ENCODE measurements at places on chromosomes 3 and 15. TPM values are rescaled to one million over a fixed set of nuclear protein-coding genes. Genes with fewer than 3 reads are reported as not detected.

NR1I2 gene
- total RNA-seq, result 0.12 TPM

CACNA2D3 gene
- 10.8 TPM for total RNA-seq

DNA sequence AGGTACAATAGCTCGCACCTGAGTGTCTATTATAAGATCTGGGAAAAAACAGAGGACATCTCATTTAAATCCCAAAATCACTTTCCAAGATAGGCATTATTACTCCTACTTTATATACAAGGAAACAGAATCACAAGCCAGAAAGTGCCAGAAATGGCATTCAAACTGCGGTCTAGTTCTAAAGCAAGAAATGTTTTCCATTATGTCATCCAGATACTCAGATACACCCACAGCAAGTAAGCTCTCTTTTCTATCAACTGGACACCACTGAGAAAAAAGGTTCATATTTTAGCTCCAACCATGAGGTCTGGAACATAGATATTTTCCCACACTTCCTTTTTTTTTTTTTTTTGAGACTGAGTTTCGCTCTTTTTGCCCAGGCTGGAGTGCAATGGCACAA, 8.1 kb downstream of the SLC33A1 start:
- DNase-seq, result no peak

DNA sequence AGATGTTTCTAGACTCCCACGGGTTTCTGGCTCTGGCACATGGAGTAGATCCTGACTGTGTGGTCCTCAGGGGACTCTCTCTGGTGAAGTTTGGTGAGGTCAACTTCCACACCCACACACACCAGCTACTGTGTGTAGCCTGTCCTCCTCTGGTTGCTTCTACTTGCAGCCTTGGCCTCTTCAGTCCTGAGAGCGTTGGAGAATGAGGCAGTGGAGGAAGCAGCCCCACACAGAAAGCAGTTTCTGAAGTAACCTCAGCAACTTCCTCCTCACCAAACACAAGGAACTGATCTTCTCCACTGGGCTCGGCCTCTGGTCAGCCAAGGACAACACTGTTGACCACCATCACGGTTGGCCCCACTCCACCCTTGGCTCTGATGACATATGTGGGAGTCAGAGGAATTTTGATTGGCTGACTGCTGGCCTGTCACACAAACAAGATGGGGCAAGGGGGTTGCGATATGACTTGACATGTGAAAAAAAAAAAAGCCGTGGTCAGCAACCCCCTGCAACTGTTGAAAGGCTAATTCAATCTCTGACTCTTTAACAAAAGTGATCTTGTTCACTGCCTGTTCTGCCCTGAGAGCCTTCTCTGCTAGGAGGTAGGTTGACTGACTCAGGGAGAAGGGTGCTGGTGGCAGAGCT, 19.6 kb downstream of the CD86 start:
- no peak for DNase-seq

GRCh38 chr3:48748754-48749153, 31.7 kb upstream of the IP6K2 start:
- no peak for DNase-seq

PIK3CA gene
- 13.4 TPM for total RNA-seq

DNA sequence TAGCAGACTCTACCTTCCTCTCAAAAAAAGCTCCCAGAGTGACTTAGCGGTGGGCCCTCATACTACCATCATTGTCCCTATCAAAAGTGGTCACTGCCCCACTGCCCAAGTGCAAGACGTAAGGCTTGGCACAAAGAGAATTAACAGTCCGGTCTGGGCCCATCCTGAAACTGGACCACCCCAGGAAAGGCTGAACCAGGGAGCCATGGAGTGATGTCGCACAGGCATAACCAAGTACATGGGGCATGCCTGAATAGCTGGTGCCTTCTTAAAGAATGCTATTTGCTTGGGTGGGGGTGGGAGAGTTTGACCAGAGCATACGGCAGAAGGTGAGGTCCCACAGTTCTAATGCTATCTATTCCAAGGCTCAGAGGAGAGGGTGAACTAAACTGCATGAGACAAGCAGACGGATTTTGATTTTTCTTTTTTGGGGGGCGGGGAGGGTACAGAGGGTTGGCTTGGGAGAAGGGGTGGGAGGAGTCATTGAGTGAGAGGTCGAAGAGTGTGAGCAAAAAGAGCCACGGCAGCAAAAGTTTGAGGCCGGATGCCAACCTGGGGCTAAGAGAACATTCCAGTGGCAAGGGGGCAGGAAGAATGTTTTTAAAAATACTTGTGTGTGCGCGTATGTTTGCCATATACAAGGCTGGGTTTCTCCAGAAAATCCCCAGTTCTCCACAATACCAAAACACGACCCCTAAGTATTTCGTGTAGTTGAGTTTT, 50.2 kb downstream of the FAM174B start:
- DNase-seq, result no peak

FOXB1 gene
- 0.09 TPM for total RNA-seq

CCR2 gene
- total RNA-seq, result not detected

DNA sequence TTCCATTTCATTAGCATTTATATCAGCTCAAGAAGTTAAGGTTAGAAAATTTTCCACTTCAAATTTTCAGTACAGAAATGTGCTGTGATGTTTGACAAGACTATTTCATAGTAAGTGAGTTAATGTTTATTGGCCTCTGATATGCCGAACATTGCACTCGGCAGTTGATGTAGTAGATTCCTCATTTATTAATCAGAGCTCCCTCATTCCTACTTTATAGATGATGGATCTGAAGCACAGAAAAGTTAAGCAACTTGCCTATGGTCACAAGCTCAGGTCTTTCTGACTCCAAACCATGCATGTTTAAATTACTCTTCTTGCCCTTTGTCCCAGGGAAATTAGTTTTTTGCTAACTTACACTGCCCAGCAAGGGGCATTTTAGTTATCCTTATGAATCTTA, 92.0 kb downstream of the ATG7 start:
- no peak for DNase-seq

DNA sequence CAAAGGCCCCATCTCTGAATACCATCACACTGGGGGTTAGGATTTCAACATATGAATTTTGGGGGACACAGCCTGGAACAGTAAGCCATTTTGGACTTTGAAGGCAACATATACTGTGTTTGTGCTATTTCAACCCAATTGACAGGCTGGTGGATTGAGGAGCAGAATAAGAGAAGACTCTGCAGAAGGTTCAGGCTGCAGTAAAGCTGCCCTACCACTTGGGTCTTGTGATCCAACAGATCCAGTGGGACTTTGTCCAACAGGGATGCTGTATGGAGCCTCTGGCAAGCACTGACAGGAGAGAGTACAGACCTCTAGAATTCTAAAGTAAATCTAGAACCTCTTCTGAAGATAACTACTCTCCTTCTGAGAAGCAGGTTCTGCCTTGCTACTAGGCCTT, 1.1 kb upstream of the BCL2L10 start:
- DNase-seq, result no peak

DNA sequence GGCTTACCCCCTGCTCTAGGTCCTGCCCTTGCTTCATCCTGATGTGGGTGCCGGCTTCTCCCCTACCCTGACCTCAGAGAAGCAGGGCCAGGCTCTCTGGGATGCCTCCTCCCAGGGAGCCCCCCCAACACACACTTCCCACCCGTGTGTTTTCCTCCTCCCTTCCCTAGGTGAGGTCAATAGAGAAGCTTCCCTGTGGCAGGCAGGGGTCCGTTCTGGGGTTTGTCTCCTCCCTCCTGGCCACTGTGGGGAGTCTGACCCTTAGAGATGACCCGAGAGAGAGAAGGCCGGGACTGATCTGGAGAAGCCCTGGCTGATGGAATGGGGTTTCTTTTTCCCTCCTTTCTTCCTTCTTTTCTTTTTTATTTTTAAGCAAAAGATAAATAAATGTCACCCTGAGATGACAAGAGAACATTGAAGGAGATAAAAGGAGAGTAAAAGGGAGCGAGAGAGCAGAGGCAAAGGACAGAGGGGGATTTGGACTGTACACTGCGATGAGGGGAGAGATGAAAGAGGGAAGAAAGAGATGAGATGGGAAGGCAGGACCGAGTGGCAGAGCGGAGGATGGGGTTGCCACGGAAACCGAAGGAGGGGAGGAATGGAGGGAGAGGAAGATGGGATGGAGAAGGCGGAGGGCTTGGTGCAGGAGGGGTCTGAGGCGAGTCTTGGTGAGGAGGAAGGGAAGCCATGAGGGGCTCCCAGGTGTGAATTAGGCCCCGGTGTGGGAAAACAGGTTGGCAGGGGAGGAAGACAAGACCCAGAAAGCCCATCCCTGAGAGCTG, 48.4 kb downstream of the IDH2 start:
- DNase-seq, result no peak

NR2E3 gene
- 0.37 TPM for total RNA-seq
